GM23338 (cell line): ENCODE measurements at places on chromosomes 11 and 22.

GRCh38 chr11:78714539-78714938, 139.9 kb upstream of the NARS2 start:
- DNase-seq, result peak; percentile 46
- no peaks in the 10 kb centered on the region; the same call in 1 of the 2 replicates for H3K4me1 ChIP-seq
- H3K4me3 ChIP-seq, result no peak overlapping the region
- no peaks in the 10 kb centered on the region for H3K27me3 ChIP-seq

DNA sequence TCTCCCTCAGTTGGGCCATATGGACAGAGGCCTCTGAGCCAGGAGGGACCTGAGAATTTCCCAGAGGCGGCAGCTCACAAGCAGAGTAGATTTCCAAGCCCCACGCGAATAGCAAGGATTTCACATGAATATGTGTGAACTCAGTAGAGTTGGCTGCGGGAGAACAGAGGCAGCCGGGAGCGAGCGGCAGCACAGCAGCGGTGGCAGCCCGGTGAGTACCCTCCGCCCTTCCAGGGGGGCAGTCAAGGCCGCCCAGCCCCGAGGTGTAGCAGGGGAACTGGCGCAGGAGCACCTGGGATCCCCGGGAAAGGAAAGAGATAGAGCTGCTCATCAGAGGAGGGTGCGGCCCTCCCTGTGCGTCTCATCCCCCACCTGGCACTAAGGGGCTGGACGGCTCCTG, 8.4 kb upstream of the MS4A15 start:
- H3K36me3 ChIP-seq, result no peaks in the 10 kb centered on the region
- no peak overlapping the region for H3K4me3 ChIP-seq
- H3K4me1 ChIP-seq, result no peaks in the 10 kb centered on the region
- DNase-seq, result no peak

GRCh38 chr22:48630433-48630754, 1197.3 kb downstream of the BRD1 start:
- no peaks in the 10 kb centered on the region for H3K36me3 ChIP-seq
- H3K27me3 ChIP-seq, result no peaks in the 10 kb centered on the region
- H3K4me3 ChIP-seq, result no peak overlapping the region
- no peak overlapping the region for H3K27ac ChIP-seq

DNA sequence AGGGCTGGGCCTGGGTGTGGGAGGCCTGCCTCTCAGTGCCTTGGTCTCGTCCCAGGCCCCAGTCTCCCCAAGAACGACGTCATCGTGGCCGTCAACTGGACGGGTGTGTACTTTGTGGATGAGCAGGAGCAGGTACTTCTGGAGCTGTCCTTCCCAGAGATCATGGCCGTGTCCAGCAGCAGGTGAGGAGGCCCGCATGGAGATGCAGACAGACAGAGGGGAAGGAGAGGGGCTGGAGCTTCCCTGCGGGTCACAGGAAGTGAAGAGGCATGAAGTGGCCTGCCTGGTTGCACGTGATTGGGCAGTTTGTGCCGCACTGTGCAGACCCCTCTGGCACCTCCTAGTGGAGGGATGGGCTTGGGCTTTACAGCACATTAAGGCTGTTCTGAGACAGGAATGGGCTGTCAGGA, 70.4 kb downstream of the MYO7A start:
- H3K27ac ChIP-seq, result no peak overlapping the region
- no peak overlapping the region for H3K4me3 ChIP-seq
- no peaks in the 10 kb centered on the region for H3K36me3 ChIP-seq
- DNase-seq, result peak; percentile 87
- H3K27me3 ChIP-seq, result no peaks in the 10 kb centered on the region
- no peaks in the 10 kb centered on the region for H3K4me1 ChIP-seq

DNA sequence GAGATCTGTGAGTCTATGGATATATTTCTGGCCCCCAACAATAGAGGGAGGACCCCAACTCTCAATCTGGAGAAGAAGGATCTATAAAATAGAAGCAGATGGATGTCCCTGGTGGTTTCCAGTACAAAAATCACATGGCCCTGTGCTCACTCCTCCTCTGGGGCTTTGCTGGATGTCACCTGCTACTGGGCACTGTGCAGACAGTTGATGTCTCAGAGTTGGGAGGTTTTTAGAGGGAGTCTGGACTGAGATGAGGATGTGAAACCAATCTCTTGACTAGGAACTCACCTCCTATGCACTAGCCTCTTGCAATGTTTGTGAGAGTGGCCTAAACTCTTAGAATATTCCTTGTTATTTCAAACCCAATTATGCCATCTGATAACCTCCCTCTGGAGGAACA, 107.2 kb downstream of the SCN3B start:
- H3K27me3 ChIP-seq, result no peaks in the 10 kb centered on the region
- peaks cover 3% of the 10 kb centered on the region for H3K4me1 ChIP-seq
- no peak for DNase-seq
- no peak overlapping the region for H3K4me3 ChIP-seq
- H3K36me3 ChIP-seq, result no peaks in the 10 kb centered on the region

GRCh38 chr22:24072361-24072760, 61.3 kb downstream of the CABIN1 start:
- H3K4me1 ChIP-seq, result no peaks in the 10 kb centered on the region
- no peak overlapping the region for H3K27ac ChIP-seq
- no peaks in the 10 kb centered on the region for H3K36me3 ChIP-seq
- H3K27me3 ChIP-seq, result no peaks in the 10 kb centered on the region
- no peak for DNase-seq
- no peak overlapping the region for H3K4me3 ChIP-seq

DNA sequence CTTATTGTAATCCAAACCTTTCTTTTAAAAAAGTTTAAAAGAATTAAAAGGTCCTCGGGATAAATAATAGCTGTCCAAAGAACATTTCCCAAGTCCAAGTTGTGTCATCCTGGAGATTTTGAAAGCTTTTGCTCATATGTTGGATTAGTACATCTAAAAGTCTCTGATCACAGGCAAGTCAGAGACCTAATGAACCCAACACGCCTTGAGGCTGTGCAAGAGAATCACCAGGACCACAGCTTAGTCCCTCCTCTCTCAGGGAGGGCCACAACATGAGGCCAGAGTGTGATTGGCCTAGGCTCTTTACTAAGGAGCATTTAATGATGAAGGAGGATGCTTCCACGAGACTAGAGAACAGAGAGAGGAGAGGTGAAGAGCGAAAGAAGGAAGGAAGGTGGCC, 98.7 kb upstream of the OR5AK2 start:
- no peak overlapping the region for H3K4me3 ChIP-seq
- no peak for DNase-seq
- H3K27me3 ChIP-seq, result no peaks in the 10 kb centered on the region
- no peak overlapping the region for H3K27ac ChIP-seq
- no peaks in the 10 kb centered on the region for H3K4me1 ChIP-seq

DNA sequence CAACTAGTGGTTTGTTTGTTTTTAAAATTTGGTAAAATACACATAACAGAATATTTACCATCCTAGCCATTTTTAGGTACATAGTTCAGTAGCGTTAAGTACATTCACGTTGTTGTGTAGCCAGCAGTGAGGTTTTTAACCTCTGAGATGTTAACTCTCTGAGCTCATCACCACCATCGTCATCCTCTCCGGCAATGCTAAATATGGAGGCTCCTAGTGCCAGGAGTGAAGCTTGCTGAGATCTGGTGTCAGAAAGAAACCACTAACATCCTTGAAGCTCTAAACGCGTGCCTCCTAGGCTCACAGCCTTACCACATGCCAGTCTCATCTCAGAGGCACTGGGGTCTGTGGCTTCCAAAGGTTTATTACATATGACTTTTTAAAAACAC, 330.2 kb upstream of the B3GAT1 start:
- H3K4me3 ChIP-seq, result no peak overlapping the region
- no peak for DNase-seq
- H3K36me3 ChIP-seq, result no peaks in the 10 kb centered on the region

GRCh38 chr11:11451501-11452005, 98.5 kb upstream of the CSNK2A3 start:
- no peaks in the 10 kb centered on the region for H3K36me3 ChIP-seq
- H3K4me3 ChIP-seq, result no peak overlapping the region
- H3K27ac ChIP-seq, result no peak overlapping the region
- H3K27me3 ChIP-seq, result no peaks in the 10 kb centered on the region

DNA sequence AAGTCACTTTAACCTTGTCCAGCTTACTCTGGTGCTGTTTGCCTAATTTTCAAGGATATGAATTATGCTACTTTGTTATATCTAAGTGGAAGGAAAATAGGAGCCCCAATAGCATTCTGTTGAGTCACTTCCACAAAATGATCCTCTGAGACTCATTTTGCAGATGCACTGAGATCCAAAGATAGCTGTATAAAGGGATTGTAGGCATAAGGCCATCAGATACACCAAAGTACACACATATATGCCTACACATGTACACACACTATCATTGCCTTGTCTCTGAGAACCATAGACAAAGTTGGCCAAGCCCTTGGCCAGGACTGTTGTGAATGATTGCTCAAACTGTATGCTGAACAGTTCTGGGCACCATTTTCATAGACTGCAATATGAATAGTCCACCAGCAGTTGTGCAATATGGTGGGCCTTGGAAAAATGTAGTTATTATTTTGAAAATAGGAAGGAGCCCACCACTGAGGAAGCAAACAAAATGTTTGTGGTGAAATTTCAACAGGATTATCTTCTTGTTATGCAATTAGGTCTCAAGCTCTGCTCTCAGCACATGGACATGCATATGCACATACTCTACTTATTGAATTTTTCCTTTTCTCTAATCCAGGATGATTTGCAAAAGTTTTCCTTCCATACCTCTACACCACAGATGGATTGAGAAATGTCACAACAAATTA, 186.0 kb upstream of the CTSC start:
- H3K27me3 ChIP-seq, result no peaks in the 10 kb centered on the region
- H3K4me3 ChIP-seq, result no peak overlapping the region
- no peaks in the 10 kb centered on the region; the same call in 1 of the 2 replicates for H3K4me1 ChIP-seq

- H3K4me1 ChIP-seq, result no peaks in the 10 kb centered on the region
- no peak overlapping the region for H3K4me3 ChIP-seq
- DNase-seq, result peak; percentile 56
- H3K27me3 ChIP-seq, result no peaks in the 10 kb centered on the region
- no peaks in the 10 kb centered on the region for H3K36me3 ChIP-seq
Measured at GRCh38 chr11:111097191-111097590, 148.3 kb upstream of the POU2AF2 start.

DNA sequence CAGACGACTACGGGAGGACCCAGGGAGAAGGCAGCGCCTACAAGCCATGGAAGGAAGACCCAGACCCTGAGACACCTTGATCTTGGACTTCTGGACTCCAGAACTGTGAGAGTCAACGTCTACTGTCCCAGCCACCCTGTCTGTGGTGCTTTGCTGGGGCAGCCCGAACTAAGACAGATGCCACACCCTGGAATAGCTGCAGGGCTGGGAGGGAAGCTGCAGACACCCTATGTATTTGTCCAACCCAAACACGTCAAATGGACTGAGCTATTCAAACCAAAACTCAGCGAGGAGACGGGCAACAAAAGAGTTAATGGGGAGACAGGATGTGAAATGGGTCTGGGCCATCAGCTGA, 169.3 kb downstream of the CTTN start:
- DNase-seq, result no peak
- peaks cover 12% of the 10 kb centered on the region for H3K4me1 ChIP-seq
- H3K27me3 ChIP-seq, result no peaks in the 10 kb centered on the region
- H3K36me3 ChIP-seq, result no peaks in the 10 kb centered on the region
- 0 out of 2 replicates have a peak overlapping the region, but pooled peaks have one; percentile 55 for H3K27ac ChIP-seq

DNA sequence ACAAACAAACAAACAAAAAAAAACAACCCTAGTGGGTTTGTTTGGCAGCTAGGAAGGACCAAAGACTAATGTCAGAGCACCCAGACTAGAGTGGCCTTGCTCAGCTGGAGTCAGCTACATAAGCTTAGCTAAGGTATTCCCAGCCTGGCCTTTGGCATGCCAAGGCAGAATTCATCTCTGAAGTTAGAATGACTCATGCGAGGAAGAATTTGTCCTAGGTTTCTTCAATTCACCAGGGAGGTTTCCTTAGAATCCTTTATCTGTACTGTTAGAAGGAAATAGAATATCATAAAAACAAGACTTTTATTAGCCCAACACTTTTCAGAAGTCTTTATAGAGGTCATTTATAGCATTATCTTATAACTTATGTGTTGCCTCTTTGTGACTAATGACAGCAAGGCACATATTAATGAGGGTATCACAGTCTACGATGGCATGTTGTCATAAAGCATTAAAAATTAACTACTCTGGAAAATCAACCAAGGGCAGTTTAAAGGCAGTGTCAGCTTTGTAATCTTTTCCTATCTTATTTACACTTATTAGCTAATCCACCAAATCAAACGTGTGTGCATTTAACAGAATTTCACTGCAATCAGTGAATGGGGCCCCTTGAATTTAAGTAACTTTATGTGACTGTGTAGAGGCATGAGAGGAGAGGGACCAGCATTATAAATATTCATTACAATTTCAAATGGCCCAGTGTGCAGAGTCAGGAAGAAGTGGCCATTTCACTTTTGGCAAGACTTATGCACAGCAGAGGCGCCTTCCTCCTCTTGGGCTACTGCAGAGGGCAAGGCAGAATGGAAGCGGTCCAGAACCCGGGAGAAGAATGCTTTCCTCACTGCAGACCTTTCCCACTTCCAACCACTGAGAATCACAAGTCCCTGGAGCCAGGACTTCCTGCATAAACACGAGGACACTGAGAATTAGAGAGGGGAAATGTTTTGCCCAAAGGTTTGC, 36.3 kb downstream of the SLC5A1 start:
- no peaks in the 10 kb centered on the region for H3K27me3 ChIP-seq
- no peaks in the 10 kb centered on the region for H3K36me3 ChIP-seq
- no peak overlapping the region for H3K27ac ChIP-seq

DNA sequence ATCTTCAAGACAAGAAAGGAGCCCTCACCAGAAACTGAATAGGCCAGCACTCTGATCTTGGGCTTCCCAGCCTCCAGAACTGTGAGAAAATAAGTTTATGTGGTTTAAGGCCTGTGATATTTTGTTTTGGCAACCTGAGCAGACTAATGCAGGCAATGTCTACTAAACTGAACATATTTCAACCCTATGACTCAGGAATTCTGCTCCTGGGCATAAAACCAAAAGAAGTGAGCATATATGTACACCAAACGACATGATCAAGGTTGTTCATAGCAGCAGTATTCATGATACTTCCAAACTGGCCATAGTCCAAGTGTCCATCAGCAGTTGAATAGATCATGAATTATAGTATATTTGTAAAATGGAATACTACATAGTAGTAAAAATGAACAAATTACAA, 29.0 kb downstream of the CSNK2A3 start:
- no peaks in the 10 kb centered on the region for H3K36me3 ChIP-seq
- H3K4me3 ChIP-seq, result no peak overlapping the region
- no peak overlapping the region for H3K27ac ChIP-seq
- H3K4me1 ChIP-seq, result no peaks in the 10 kb centered on the region

DNA sequence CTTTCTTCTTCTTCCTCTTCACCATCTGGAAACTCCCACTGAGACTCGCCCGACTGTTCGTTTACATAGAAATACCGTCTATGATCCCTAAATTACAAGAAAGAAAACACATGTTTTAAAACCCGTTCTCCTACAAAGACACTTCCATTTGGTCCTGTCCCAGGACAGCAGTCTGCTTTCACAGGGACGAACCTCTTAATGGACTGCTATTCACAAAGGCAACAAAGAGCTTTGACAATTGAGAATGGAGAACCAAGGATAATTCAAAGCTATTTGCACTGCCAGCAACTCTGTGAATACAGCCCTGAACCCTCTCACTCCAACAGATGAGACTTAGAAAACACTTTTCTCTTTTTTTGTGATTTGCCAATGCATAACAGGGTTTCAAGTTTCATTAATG, 16.3 kb upstream of the AGBL2 start:
- peaks cover 74% of the 10 kb centered on the region for H3K36me3 ChIP-seq
- no peak overlapping the region for H3K4me3 ChIP-seq
- H3K27ac ChIP-seq, result no peak overlapping the region
- no peaks in the 10 kb centered on the region for H3K4me1 ChIP-seq
- DNase-seq, result no peak
